ENCODE measurements at places on chromosomes 16 and 17. TPM values are rescaled to one million over a fixed set of nuclear protein-coding genes. Genes with fewer than 3 reads are reported as not detected.
A peak's percentile ranks its signal among the peaks of the same experiment; 100 is the strongest.

The NUP93 gene
- 72.6 TPM for total RNA-seq

The KRT33B gene
- 0.18 TPM for total RNA-seq

- H3K27me3 ChIP-seq, result no peaks in the 10 kb centered on the region
- H3K4me1 ChIP-seq, result no peaks in the 10 kb centered on the region
Measured at GRCh38 chr17:33766721-33767120, 473.6 kb upstream of the ASIC2 start.

- H3K27me3 ChIP-seq, result peaks cover 4% of the 10 kb centered on the region
- H3K36me3 ChIP-seq, result no peaks in the 10 kb centered on the region
- H3K27ac ChIP-seq, result no peak overlapping the region
- H3K4me1 ChIP-seq, result no peaks in the 10 kb centered on the region
Measured at GRCh38 chr17:49382556-49382955, 20.5 kb upstream of the ZNF652 start.

- no peaks in the 10 kb centered on the region for H3K36me3 ChIP-seq
- peaks cover 5% of the 10 kb centered on the region for H3K4me1 ChIP-seq
- H3K27ac ChIP-seq, result peak overlapping the region; percentile 57
- no peaks in the 10 kb centered on the region for H3K27me3 ChIP-seq
- no peak overlapping the region for H3K4me3 ChIP-seq
Measured at GRCh38 chr17:42431758-42432161, 8.7 kb upstream of the CAVIN1 start.

DNA sequence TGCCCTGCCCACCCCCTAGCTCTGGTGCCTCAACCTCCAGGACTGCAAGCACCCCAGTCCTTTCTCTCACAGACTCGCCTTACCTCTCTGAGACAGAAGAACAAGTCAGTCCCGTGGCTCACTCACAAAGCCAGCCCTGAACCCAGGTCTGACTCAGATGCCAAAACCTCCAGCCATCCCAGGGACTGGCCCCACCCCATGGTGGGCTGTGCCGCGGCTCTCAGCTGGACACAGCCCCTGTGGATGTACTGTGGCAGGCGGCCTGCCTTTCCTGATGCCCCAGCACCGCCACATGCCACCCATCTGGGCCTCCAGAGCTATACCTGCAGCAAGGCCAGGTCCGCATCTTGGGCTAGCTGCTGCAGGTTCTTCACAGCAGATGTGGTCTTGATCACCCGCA is 19.8 kb downstream of the MPG start:
- DNase-seq, result peak; percentile 53
- no peak overlapping the region for H3K27ac ChIP-seq
- peaks cover 3% of the 10 kb centered on the region for H3K4me1 ChIP-seq
- no peaks in the 10 kb centered on the region for H3K27me3 ChIP-seq
- peaks cover 34% of the 10 kb centered on the region for H3K36me3 ChIP-seq

DNA sequence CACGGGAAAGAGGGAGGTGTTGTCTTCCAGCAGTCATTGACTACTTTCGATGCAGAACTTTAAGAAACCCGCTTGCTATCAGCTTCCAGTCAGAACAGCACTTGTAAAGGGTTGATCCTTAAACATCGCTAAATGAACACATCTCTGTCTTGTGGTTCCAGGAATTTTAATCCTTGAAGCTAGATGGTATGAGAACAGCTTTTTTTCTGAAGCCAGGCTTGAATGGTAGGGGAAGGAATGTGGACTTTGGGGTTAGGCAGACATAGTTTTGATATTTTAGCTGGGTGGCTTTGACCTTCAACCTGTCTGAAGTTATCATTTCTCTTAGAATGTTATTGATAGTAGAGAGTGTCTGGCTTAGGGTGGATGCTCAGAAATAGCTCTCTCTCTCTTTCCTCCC is 81.1 kb downstream of the RGS9 start:
- no peak overlapping the region for H3K27ac ChIP-seq
- no peak for DNase-seq
- no peak overlapping the region for H3K4me3 ChIP-seq
- H3K36me3 ChIP-seq, result no peaks in the 10 kb centered on the region
- peaks cover 2% of the 10 kb centered on the region for H3K4me1 ChIP-seq

Measured in IMR-90 (cell line).